Activated CD8-positive, alpha-beta memory T cell treated with anti-CD3 and anti-CD28 coated beads for 1 hour (primary cell): ENCODE measurements at places on chromosomes 5 and 9.
A peak's percentile ranks its signal among the peaks of the same experiment; 100 is the strongest.

GRCh38 chr5:111530298-111530740 is 18.0 kb upstream of the STARD4 start:
- peak; percentile 85 for DNase-seq

GRCh38 chr9:133739408-133740280 is 1.5 kb upstream of the SARDH start:
- no peak for DNase-seq

DNA sequence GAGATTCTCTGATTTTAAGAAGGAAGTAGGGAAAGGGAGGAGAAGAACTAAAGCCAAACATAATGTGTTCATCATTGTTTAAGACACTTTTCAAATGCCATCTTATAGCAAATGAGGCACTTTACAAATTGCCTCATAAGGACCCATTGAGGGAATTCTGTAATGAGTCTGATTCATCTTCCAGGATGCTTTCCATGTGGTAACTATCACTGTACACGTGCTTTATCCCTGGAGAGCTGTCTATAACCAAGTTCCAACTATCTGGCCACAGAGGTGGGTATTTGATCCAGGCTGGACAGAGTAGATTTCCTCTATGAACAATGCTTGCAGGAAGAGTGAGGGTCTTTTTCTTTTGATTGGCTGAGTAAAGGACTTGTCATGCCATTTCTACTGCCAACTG is 183.5 kb upstream of the NFIB start:
- no peak for DNase-seq

DNA sequence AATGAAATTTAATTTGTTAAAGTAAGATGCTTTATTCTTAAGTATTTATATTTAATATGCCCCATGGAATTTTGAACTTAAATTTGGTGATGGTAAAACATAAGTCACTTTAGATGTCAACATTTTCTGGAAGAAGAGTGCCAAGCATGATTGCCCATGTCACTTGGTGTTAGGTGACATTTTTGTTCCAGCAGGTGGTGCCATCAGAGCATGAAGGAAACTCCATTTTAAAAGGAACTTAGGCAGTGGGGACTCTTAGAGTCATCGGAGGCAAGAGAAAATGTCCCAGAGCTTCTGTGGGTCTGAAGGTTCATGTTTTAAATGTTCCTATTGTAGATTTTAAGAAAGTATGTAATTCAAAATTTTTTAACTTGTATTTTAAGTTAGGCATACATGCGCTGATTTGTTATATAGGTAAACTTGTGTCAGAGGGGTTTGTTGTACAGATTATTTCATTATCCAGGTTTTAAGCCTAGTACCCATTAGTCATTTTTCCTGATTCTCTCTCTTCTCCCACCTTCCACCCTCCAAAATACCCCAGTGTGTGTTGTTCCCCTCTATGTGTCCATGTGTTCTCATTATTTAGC is 789.3 kb downstream of the SEMA5A start:
- DNase-seq = no peak

- DNase-seq = no peak
Measured at GRCh38 chr9:127283917-127284497, 19.4 kb downstream of the GARNL3 start.

DNA sequence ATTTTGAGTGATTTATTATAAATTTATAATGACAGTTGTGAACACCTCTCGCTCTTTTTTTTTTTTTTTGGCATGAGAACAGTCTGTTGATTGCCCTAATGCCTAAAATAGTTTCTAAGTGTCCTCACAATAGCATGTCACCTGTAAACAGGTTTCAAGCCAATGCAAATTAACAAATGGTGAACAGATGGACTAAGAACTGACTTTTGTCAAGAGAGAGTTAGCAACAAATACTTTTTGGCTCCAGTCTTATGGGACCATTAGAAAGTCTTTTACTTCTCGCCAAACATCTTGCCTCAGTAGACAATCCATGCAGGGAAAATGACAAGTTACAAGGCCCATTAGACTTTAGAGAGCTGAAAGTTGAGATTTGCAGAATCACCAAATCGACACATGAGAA is 67.8 kb downstream of the MED27 start:
- no peak for DNase-seq
